Activated CD4-positive, alpha-beta memory T cell treated with anti-CD3 and anti-CD28 coated beads for 36 hours (primary cell): ENCODE measurements at places on chromosomes 1 and 21. TPM values are rescaled to one million over a fixed set of nuclear protein-coding genes. Genes with fewer than 3 reads are reported as not detected.

DNA sequence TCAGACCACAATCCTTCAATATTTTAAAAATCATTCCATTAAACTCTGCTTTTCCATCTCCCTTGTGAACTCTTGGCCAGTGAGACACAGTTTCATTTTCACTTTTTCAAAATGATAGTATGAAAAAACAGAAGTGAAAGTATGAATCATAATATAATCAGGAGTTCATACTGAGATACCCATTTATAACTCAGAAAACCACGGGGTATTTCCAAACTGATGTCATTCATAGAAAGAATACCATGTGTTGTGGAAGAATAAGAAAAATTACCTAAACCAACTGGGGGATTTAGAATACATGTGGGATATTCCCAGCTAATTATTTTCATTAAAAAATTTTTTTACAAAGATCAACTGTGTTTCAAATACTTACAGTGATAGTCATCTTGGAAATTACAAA lies 149.9 kb downstream of the MRPL39 start:
- no peak for DNase-seq

DNA sequence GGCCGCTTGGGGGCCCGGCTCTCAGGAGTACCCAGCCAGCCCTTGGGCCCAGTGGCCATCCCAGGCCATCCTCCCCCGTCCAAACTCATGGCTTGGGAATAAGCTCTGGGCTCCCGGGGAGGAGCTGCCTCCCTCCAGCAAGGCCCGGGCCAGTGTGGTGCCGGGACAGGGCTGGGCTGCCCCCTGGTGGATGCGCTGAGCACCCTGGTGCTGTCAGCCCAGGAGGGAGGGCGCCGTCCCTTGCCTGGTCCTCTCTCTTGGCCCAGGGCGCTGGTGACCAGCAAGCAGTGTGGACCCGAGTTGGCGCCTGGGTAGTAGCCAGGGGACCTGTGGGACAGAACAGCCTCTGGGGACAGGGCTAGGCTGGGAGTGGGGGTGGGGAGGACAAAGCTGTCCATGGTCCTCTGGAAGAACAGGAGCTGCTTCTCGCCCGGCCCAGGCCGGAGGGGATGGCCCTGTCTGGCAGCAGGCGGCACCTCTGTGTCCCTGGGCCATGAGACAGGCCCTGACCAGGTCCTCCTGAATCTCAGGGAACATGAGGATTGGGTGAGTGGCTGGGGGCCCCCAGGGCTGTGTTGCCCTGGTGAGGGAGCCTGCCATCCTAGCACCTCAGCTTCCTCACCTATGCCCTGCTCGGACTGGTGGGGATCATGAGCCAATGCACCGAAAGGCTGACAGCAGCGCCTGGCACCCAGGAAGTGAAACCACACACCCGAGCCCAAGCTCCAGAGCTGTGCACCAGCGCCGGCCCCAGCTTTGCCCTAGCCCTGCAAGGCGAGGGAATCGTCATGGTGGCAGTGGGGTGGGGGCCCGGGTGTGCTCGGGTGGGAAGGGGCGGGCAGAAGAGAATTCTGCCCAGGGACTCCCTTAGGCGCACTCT lies 9.4 kb downstream of the MORN1 start:
- DNase-seq, result peak; percentile 85

DNA sequence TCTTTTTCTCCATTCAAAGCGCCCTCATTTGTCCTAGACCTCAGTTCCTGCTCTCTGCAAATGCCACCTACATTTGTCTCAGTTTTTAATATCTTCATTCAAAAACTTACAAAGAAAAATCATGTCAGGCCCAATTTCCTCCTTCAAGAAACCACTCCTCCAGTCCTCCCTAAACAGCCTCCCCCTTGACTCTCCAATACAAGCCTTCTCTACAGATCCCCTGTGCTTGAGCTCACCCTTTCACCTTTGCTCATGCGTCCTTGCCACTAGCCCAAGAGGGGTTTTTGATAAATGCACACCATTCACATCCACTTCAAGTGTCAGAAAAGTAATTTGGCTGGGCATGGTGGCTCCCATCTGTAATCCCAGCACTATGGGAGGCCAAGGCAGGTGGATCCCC lies 140.6 kb downstream of the RERE start:
- no peak for DNase-seq

DNA sequence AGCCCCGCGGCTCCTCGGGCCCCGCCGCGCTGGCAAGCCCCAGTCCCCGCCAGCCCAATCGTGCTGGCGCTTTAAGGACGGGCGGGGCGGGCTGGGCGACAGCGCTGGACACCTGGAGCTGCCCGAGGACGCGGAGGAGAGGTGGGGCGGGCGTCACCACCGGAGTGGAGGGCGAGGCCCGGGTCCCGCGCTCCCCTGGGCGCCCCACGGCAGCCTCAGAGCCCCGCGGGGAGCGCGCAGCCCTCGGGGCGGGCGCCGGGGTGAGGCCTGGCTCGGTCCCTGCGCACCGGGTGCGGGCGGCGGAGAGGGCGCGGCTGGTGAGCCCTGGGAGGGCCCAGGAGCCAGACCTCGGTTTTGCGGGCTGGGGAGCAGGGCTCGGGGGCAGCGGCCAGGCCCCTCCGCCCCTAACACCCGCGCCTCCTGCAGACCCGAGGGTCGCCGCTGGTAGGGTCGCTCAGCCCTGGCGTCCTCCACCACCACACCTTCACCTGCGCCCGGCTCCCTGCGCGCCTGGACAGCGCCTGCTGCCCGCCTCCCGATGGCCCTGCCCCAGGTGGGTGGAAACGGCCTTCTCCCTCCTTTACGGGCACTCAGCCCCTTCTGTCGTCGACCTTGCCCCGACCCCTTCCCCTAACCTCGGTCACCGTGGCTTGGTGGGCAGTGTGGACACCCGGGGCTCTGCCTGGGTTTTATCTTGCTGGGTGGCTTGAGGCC lies at the start of gene TMEM61:
TMEM61 (plus strand) TSS at position 101 of the 714 bp plus-strand sequence; CDS start at position 539, 438 bp downstream.
- DNase-seq, result no peak

GRCh38 chr1:177163844-177164379 lies 600 bp downstream of the ASTN1 start:
- DNase-seq, result no peak

- DNase-seq, result no peak
Observed at GRCh38 chr1:218499011-218499691, 154.0 kb downstream of the TGFB2 start.

GRCh38 chr1:67801903-67802302 lies 31.4 kb downstream of the GNG12 start:
- no peak for DNase-seq

DNA sequence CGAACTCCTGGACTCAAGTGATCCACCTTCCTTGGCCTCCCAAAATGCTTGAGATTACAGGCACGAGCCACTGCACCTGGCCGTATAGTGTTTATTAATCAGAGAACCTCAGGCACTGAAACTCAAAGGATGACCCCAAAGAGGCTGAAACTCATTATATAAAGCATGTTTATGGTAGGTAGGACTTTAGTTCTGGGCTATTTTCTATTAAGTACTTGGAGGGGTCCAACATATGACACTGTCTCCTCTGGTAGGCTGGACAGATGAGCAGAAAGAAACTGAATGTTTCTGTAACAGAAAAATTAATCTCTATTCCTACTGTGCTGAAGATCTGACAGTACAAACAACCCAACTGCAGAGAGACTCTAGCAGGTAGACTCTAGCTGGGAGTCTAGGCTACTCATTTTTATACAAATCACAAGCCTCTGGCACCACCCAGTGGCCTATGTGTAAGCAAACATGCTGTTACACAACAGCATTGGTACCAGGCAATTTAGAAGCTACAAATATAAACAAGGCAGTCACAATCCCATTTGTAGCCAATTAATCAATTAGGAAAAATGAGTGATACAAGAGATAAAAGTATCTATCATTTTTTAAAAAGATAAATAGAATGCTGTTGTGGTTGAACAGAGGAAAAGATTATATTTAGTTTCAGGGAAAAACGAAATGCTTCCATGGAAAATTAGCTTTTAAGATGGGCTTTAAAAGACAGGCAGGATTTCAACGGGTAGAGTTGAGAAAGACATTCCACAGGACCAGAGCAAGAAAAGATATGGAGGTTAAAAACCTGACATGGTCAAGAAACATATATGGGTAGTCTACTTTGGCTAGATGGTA lies 10.4 kb downstream of the DCAF8 start:
- peak; percentile 57 for DNase-seq

The FAM177B gene
- total RNA-seq, result not detected

The TRIM67 gene
- total RNA-seq, result not detected
